CD4-positive, alpha-beta T cell (primary cell): ENCODE measurements at places on chromosomes 16 and 17. TPM values are rescaled to one million over a fixed set of nuclear protein-coding genes. Genes with fewer than 3 reads are reported as not detected.

The PRSS27 gene
- 0.44 TPM for total RNA-seq

GRCh38 chr17:60425626-60426025 lies 3.3 kb downstream of the CHCT1 start:
- no peak overlapping the region for H3K27ac ChIP-seq
- peaks cover 13% of the 10 kb centered on the region for H3K4me1 ChIP-seq
- H3K4me3 ChIP-seq, result no peak overlapping the region
- no peaks in the 10 kb centered on the region for H3K36me3 ChIP-seq

DNA sequence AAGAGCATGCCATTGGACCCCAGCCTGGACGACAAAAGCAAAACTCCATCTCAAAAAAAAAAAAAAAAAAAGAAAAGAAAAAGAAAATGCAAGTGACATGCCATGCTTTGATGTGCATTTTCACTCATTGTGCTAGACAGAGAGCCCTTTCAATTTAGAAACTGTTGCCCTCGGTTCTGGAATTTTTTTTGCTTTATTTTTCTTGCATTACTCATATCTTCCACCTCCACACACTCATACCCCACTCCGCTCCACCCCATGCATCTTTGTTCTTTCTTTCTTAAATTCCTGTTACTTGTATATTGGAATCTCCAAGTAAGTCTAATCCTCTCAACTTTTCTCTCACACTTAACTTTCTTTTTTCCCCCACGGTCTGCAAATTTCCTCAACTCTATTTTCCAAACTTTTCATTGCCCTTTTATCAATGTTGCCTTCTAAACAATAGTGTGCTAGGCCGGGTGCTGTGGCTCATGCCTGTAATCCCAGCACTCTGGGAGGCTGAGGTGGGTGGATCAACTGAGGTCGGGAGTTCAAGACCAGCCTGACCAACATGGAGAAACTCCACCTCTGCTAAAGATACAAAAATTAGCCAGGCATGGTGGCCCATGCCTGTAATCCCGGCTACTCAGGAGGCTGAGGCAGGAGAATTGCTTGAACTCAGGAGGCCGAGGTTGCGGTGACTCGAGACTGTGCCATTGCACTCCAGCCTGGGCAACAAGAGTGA lies 16.8 kb upstream of the SUZ12 start:
- DNase-seq, result no peak
- no peak overlapping the region for H3K27ac ChIP-seq
- H3K36me3 ChIP-seq, result no peaks in the 10 kb centered on the region
- peaks cover 23% of the 10 kb centered on the region for H3K27me3 ChIP-seq

The SLC6A2 gene
- total RNA-seq, result not detected

DNA sequence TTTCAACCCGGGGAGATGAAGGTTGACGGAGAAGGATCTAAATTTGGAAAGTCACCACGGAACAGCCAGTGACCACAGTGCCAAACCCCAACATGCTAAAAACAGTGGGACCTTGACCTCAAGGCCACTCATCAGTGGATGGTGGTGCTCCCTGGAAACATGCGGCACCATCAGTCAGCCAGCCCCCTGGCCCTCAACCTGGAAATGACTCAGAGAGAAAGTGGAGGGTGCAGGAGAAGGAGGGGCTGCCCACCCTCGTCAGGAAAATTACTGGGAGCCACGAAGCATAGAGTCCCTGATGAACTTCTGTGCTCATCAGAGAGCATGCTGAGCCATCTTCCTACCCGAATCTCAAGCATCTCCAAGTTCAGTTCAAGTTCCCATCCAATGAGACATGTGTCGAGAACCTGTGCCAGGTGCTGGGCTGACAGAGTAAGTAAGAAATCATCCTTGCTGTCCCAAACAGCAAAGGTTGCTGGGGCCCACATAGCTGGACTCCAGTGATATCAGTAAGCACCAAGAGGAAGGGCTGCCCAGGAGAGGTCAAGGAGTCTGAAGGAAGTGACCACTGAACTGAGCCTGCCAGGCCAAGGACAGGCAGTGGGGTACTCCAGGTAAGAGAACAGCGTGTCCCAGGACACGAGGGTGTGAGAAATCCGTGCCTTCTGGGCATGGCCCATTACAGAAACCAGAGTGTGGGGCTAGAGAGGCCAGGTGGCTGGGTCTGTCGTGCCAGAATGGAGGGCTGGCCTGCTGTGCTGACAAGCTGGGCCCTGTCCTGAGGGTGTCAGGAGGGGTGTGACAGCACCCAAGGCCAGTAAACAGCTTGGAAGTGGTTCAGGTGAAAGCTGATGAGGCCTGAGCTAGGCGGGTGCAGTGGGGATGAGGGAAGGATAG lies 5.2 kb downstream of the PECAM1 start:
- peaks cover 26% of the 10 kb centered on the region for H3K4me1 ChIP-seq
- H3K27ac ChIP-seq, result no peak overlapping the region
- H3K4me3 ChIP-seq, result no peak overlapping the region
- H3K36me3 ChIP-seq, result peaks cover 2% of the 10 kb centered on the region

DNA sequence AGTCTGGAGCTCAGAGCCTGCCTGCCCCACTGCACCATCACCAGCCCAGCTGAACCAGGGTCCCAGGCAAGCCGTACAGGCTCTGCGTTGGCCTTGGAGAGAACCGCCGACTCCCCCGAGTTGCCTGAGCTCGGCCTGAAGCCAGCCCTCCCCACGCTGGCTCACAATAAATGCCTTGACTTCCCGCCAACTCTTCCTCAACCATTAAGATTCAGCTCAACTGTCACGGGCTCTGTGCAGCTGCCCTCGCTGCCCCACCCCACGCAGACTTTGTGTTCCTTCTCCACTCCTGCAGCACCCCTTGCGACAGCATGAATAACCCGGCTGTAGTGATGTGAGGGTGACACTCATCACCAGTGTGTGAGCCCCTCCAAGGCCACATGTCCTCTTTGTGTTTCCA lies 4.8 kb upstream of the QPRT start:
- H3K4me3 ChIP-seq, result no peak overlapping the region
- H3K27me3 ChIP-seq, result no peaks in the 10 kb centered on the region
- DNase-seq, result no peak
- peaks cover 15% of the 10 kb centered on the region for H3K4me1 ChIP-seq
- peaks cover 4% of the 10 kb centered on the region for H3K36me3 ChIP-seq

The BCL6B gene
- not detected for total RNA-seq

DNA sequence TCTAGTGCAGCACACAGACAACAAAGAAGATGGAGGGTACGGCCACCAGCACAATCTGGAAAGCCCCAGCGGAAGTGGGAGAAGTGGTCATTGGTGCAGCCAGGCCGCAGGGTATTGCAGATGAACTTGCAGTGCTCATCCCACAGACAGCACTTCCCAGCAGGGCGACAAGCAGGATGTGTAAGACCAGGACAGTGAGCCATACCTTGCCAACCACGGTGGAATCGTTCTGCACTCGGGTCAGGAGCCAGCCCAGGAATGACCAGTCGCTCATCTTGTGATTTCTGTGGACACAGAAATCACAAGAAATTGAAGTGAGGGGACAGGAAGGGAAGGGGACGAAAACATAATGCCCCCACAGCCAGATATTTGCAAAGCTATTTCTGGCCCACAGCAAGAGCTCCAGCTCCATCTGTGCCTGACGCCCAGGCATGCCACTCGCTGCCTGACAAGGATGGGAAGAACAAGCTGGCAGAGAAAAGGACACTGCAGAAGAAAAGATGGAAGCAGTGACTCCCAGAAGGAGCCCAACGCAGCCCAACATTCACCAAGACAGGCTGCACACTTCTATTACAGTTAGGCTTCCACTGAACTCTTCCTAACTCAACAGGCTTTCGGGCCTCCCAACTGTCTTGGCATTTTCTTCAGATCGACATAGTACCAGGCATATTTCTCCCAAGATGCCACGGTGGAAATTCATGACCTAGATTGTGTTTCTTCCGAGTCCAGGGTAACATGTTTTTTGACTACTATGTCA lies 17.5 kb upstream of the MYO18A start:
- no peaks in the 10 kb centered on the region for H3K4me1 ChIP-seq
- no peak for DNase-seq
- H3K36me3 ChIP-seq, result no peaks in the 10 kb centered on the region
- H3K27me3 ChIP-seq, result no peaks in the 10 kb centered on the region

The KRT25 gene
- total RNA-seq, result not detected

DNA sequence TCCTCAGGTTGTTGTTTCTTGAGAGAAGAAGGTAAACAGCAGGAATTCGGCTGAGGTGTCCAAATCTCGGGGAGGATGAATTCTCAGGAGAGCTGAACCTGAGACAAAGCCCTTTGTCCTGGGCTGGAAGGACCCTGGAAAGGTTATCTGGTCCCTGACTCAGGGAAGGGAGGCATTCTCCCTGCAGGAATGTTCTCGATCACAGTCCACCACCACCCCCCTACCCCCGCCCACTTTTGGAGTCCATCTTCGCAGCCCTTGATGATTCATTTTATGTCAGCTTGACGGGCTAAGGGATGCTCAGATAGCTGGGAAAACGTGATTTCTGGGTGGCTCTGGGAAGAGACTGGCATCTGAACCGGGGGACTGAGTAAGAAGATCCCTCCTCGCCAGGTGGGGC lies 1.4 kb upstream of the CEP295NL start:
- no peak overlapping the region for H3K27ac ChIP-seq
- H3K4me3 ChIP-seq, result no peak overlapping the region
- DNase-seq, result no peak
- no peaks in the 10 kb centered on the region for H3K27me3 ChIP-seq
- H3K36me3 ChIP-seq, result no peaks in the 10 kb centered on the region

DNA sequence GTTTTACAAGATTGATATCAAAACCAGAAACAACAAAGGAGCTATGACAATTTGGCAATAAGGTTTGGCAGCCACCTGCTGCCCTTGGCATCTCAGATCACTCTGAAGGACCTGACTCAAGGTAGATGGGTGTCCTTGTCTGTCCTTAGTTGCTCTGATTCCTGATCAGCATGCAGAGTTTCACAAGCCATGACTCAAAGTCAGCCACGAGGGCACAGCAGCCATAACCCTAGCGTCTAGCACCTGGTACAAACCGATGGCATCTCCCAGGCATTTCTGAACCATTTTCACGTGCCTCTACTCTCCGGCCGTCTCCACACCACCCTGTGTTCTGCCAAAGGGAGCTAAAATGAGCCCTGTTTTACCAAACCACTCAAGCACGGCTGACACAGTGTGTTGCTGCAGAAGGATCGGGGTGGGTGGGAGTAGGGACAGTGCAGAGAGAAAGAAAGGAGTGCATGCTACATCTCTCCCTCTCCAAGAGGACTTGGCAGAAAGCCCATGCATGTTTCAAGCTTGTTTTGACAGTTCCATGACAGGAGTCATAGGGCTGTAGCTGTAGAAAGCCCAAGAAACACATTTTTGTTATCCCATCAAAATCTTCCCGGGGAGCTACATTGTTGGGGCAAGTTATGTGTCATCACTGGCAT lies 297.3 kb downstream of the ABCC12 start:
- no peaks in the 10 kb centered on the region for H3K4me1 ChIP-seq
- no peak overlapping the region for H3K27ac ChIP-seq
- no peak overlapping the region for H3K4me3 ChIP-seq

DNA sequence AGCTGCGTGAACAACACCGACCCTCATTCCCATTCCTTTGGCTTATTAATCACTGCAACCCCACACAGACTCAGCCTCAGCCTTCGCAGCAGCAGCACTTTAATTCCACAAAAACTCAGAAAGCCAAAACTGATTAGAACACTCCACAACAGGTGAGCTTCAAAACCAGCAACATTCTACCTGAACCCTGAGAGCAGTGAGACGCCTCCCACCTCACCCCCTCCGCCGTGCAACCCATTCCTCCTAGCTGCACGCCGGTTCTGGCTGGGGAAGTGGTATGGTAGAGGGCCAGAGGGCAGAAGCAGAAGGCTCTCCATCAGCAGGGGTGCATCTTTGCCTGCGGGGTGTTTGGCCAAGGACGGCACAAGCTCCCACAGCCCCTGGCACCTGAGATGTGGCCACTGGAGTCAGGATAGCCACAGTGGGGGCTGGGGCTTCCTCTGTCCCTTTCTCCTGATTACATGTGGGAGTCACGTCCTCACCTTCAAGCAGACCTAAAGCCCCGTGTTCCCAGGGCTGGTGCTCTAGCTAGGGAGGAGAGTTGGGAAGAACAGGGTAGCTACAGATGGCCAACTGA lies 1.6 kb downstream of the BORCS6 start:
- H3K27ac ChIP-seq, result peak overlapping the region; percentile 83
- DNase-seq, result no peak
- peaks cover 76% of the 10 kb centered on the region for H3K4me1 ChIP-seq
- H3K27me3 ChIP-seq, result no peaks in the 10 kb centered on the region
- peak overlapping the region; percentile 93 for H3K4me3 ChIP-seq
- H3K36me3 ChIP-seq, result no peaks in the 10 kb centered on the region

DNA sequence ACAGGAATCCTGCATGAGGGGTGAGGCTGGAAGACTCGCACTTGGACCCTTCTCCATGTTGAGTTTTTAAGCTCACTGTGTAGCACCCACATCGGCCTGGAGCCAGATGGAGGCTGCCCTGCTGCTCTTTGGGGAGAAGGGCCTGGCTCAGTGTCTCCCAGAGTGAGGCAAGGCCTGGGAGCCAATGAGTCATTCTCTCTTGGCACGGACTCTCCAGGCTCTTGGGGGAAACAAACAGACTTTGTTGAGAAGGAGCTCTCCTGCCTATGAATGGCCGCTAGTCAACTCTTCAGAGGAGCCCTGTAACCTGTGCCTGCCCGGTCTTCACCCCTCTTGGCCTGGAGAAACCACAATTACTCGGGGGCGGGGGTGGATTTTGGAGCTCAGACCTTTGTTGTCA lies 50.8 kb upstream of the MAF start:
- no peaks in the 10 kb centered on the region for H3K4me1 ChIP-seq
- no peak overlapping the region for H3K4me3 ChIP-seq
- H3K27ac ChIP-seq, result no peak overlapping the region
- DNase-seq, result no peak
- H3K36me3 ChIP-seq, result no peaks in the 10 kb centered on the region

GRCh38 chr16:28586466-28586865 lies 10.4 kb downstream of the SULT1A2 start:
- DNase-seq, result no peak
- H3K4me1 ChIP-seq, result no peaks in the 10 kb centered on the region
- no peak overlapping the region for H3K27ac ChIP-seq

DNA sequence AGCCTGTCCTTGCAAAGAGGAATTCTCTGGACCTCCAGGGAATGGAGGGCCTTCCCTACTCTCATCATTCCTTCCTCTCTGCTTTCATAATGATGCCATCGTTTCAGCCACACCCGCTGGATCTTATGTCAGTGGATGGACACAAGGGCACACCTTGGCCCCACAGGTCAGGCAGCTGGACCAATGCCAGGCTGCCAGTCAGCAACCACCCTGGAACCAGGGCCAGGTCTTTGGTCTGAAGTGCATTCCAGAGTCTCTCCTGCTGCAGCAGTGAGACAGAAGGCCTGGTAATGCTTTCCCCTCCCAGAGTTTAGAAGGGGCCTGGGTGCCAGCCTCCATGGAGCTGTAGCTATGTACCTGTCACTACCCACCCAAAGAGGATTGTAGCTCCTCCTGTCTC lies 7.4 kb downstream of the C1QL1 start:
- peaks cover 11% of the 10 kb centered on the region for H3K4me1 ChIP-seq
- H3K27me3 ChIP-seq, result peaks cover 61% of the 10 kb centered on the region
- H3K27ac ChIP-seq, result no peak overlapping the region
- H3K4me3 ChIP-seq, result no peak overlapping the region

- DNase-seq, result no peak
- H3K36me3 ChIP-seq, result peaks cover 12% of the 10 kb centered on the region
- H3K4me1 ChIP-seq, result no peaks in the 10 kb centered on the region
- no peak overlapping the region for H3K27ac ChIP-seq
- no peak overlapping the region for H3K4me3 ChIP-seq
These were observed 79.0 kb downstream of the MSI2 start for GRCh38 chr17:57335195-57335792.

GRCh38 chr17:31085563-31085962 lies 9.2 kb upstream of the NF1 start:
- no peak overlapping the region for H3K27ac ChIP-seq
- H3K27me3 ChIP-seq, result no peaks in the 10 kb centered on the region
- no peak overlapping the region for H3K4me3 ChIP-seq
- no peaks in the 10 kb centered on the region for H3K36me3 ChIP-seq

GRCh38 chr17:32492648-32493289 lies 6.0 kb downstream of the CDK5R1 start:
- no peaks in the 10 kb centered on the region for H3K27me3 ChIP-seq
- no peak for DNase-seq
- H3K27ac ChIP-seq, result no peak overlapping the region
- H3K4me1 ChIP-seq, result peaks cover 89% of the 10 kb centered on the region
- H3K4me3 ChIP-seq, result no peak overlapping the region

The SRL gene
- total RNA-seq, result not detected
